NCI-H510A (cell line): ENCODE measurements at places on chromosomes 12 and 14.
A peak's percentile ranks its signal among the peaks of the same experiment; 100 is the strongest.

DNA sequence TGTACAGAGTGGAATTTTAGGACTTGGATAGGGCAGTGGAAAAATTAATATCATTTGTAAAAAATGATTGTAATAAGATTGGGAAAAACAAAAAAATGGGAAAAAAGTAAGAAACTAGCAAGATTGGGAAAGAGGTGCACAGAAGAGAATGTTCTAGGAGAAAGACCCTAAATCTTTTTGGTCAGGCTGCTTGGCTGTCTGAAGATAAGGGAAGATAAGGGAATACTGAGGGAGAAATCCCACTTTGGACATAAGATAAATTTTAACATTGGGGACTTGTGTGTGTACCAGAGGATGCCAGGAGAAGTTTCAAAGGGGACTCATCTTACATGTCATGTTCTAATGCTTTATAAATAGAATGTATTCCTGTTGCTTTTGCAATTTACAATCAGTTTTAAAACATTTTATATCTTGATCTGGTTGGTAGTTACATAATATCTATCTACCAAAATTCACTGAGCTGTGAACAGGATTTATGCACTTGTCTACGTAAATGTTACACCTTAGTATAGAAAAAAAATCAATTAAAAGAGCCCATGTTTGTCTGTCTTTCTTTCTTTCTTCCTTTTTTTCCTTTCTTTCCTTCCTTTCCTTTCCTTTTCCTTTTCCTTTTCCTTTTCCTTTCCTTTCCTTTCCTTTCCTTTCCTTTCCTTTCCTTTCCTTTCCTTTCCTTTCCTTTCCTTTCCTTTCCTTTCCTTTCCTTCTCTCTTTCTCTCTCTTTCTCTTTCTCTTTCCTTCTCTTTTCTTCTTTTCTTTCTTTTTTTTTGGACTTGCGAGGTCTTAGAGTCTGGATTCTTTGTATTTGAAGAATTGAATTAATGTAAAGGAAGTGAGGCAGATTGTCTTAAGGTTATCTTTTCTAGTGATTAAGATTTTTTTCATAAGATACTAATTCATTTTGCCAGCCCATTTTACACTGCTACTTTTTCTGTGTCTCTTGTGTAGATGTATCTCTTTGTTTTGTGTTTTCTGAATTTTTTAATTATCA lies 66.1 kb downstream of the KTN1 start:
- DNase-seq, result no peak

DNA sequence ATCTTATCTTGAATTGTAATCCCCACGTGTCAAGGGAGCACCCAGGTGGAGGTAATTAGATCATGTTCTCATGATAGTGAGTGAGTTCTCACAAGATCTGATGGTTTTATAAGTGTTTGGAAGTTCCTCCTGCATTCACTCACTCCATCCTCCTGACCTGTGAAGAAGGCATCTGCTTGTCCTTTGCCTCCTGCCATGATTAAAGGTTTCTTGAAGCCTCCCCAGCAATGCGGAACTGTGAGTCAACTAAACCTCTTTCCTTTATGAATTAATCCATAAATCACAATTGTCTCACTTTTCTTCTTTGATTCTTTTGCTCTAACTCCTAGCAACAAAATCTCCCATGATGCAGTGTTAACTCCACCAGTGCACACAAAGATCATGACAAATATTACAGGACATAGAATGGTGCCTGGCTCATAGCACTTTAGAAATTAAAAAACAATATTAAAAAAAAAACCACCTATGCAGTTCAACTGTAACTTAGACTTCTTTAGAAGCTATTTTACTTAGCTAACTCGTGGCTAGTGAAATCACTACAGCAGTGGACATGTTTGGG lies 37.6 kb upstream of the MGAT4C start:
- DNase-seq, result no peak

- DNase-seq, result no peak
These were observed 68.5 kb upstream of the HOXC13 start for GRCh38 chr12:53870117-53870516.

- DNase-seq, result no peak
These were observed 73.5 kb upstream of the VASH1 start for GRCh38 chr14:76687611-76688382.

DNA sequence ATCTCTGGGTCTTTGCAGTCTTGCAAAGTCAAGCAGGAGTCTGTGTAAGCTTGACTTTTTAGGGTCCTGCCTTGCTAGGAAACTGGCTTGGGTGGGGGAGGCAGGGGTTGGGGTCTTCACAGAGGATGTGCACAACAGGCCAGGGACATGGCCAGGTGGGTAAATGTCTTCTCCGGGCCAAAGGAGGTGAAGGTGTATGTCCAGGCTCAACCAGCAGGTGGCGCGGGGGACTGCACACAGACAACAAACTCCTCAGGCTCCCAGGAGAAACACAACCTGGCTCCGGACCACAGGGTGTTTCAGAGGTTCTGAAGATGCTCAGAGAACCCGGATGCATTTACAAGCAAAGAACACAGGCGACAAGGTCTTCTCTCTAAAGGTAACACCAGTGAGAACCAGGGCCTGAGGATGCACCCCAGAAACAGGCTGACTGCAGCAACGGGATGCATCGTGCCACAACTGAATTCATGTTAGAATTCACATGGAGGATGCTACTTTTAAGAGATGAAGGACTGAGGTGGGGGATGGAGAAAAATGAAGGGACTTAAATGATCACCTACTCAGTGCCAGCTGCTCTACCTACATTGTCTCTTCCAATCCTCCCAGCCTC lies 56.0 kb downstream of the PLEKHG3 start:
- DNase-seq, result no peak

- no peak for DNase-seq
These were observed 397.6 kb downstream of the NUAK1 start for GRCh38 chr12:105740970-105741725.

DNA sequence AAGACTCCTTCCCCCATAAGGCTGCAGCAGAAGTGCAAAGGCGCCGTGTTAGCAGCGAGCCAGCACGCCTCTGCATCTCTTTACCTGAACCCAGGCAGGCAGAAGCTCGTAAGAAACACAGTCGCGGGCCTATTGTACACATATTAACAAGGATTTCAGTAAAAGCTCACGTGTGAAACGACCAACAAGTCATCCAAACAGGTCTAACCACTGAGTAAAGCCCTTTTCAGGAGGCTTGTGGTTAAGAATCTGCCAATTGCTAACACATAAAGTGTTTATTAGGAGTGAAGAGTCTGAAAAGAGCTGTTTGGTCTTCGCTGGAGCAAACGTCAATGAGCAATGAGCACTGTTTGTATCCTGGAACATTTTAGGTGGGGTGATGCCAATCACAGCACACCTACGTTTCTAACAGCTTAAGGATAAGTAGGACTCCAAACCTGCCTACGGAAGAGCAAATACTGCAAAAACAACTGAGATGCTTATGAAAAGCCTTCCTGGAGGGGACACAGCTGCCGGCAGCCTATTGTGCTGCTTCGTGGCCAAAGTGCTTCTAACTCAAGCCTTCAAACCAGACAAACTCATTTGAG lies 43.1 kb downstream of the PRKAB1 start:
- peak; percentile 97 for DNase-seq

DNA sequence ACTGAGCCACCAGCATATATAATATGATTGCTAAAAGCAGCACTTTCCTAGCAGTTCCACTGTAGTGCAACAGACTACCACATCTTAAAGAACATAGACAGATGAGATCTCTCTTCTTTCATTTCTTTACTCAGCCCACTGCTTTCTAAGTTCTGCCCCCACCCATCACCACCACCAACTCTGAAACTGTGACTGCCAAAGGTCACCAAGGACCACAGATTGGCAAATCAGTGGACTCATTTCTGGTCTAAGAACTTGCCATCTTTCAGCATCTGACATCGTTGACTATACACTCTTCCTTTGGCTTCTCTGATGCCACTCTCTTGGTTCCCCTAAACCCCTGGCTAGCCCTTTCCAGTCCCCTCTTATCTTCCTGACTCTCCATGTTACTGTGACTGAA lies 38.4 kb downstream of the IFNG start:
- no peak for DNase-seq

GRCh38 chr12:17841496-17841895 lies 248.5 kb downstream of the RERGL start:
- no peak for DNase-seq

DNA sequence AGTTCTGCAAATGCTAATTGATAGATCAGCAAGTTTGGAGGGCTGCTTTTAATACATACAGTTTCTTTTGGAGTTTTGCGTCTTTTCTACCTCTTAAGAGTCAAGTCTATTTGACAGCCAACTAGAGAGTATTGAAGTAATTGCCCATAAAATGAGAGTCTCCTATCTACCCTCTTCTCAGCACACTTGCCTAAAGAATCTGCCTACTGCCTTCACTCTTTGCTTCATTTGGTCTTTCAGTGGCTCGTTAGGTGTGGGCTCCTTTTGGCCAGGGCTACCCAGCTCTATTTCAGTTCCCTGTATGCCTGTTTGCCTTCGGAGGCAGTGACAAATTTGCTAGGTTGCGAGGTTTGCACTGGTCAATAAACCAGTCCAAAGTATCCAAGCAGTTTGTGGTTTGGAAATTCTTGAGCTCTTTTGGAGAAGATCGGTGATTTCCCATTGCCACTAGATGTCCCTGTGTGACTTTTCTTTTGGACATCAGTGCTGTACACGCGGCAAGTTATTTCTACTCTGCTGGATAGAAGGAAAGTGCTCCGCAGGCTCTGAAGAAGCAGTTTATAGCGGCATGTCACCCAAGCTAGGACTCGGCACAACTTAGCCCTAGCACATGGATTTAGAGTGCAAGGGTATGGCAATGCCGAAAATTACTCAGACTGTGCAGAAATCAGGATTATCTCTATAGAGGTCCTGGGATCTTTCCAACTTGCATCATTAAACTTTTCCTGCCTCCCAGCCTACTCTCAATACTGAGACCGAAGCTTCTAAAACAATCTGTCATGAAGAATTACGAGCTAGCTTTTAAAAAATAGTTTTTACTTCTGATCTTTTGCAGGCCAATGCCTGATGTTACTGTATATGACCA lies 38.6 kb downstream of the MGST1 start:
- DNase-seq, result peak; percentile 57

GRCh38 chr14:101872346-101872745 lies 92.0 kb upstream of the DYNC1H1 start:
- DNase-seq, result no peak

DNA sequence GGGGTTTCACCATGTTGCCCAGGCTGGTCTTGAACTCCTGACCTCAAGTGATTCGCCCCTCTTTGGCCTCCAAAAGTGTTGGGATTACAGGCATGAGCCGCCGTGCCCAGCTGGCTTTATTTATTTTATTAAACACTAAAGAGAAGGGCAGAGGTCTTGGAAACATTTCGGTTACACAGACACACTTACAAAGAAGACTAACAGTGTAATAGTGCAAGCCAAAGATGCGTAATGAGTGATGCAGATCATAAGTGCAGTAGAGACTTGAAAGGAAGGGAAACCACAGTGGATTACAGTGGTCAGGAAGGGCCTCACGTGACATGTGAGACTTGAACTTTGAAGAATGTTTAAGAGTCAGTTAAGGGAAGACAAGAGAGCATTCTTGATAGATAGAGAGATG lies 33.9 kb upstream of the CDK17 start:
- DNase-seq, result no peak
